ENCODE measurements at places on chromosomes 1 and 21.

GRCh38 chr21:45235488-45235887 is 52.2 kb downstream of the POFUT2 start:
- no peak for DNase-seq

DNA sequence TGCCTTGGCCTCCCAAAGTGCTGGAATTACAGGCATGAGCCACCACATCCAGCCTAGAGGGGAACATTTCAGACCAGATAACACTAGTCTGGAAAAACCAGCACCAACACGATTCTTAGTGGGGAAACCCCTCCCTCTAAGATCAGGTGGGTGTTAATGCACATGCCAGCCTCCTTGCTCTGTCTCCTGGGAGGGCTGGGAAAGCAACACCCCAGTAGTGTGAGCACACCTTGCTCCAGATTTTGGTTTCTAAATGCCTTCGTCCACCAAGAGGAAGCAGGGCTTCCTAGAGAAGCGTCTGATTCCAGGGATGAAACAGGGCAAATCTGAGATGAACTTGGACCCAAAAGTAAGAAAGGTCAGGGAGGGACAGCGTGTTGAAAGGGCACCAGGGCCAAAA is 2.2 kb upstream of the KRTAP10-4 start:
- DNase-seq = no peak

DNA sequence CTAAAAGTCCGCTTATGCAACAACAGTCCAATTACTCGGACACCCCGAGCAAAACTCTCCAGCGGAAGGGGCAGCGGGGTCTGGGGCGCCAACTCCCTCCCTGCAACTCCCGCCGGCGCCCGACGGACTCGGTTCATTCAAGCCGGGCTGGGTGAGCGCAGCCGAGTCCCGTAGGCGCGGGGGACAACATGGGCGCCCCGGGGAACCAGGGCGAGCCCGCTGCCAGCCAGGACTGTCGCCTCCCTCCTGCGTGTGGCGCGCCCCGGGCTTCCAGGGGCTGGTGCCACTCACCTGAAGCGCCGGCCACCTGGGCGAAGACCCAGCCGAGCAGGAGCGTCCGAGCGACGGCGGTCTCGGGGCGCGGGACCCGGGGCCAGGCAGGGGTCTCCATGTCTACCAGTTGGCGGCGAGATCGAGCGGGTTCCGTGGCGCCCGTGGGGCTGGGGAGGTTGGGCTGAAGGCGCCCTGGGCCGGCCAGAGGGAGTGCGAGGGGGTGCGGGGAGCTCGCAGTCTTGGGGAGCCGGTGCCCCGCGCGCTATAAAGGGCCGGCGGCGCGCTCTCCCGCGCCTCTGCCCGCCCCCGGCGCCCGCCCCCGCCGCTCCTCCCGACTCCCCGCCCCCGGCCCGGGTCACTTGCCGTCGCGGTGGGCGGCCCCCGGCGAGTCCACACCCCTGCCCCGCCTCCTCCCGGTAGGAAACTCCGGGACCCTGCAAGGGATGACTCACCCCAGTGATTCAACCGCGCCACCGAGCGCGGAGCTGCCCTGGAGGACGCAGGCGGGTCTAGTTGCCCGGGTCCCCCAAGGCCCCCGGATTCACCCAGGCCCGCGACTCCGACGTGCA is at the start of gene F3:
F3 (minus strand) TSS at position 514 of the 842 bp plus-strand sequence; CDS start at position 391, 123 bp downstream.
- no peak for DNase-seq

- no peak for DNase-seq
Measured at GRCh38 chr1:229590119-229590518, 31.6 kb upstream of the ABCB10 start.

- no peak for DNase-seq
Measured at GRCh38 chr1:78359666-78360065, 131.1 kb upstream of the PTGFR start.
